ENCODE measurements at places on chromosomes 16 and 17.

DNA sequence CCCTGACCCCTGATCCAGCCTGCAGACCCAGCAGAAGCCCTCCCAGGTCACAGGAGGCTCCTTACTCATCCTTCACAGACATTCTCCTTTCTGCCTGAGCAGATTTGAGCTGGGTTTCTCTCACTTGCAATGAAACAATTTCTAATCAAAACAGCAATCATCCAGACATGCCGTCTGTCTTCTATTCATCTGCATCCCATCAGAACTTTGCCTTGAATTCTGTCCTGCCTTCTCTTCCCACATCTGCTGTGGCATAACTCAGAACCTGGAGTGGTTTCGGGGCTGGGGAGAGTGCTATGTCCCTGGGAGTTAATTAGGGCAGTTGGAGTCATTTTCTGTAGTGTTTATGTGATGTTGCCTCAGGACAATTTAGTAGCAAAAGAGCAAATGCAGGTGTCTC lies 278.6 kb downstream of the CBLN1 start:
- no peak for DNase-seq

DNA sequence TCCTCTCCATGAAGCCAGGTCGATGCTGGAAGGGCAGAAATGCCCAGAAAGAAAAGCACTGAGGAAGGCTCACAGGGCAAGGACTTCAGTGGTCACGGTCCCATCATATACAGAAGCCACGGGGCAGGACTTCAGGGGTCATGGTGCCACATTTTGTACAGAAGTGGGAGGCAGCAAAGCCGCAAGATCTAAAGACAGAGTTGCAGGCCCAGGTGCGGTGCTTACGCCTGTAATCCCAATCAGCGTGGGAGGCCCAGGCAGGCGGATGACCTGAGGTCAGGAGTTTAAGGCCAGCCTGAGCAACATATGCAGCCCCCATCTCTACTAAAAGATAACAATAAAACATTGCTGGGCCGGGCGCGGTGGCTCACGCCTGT lies 96.0 kb downstream of the NXN start:
- DNase-seq: no peak

DNA sequence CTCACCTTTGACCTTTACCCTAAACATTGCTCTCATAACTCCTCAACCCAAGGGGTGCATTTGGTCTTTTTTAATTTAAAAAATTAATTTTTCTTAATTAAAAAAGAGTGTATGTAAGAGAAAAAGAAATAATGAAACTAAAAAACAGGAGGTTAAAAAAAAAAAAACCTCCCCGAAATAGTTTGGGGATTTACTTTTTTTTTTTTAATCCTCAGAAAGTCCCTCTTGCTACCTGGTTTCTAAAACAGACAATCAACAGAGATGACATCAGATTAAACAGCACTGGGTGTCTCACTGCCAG lies 301.3 kb downstream of the SOX9 start:
- no peak for DNase-seq

- DNase-seq: no peak
Observed at GRCh38 chr16:66551348-66551759, 1.0 kb upstream of the CKLF start.

- peak; percentile 81 for DNase-seq
Observed at GRCh38 chr17:34199932-34200534, 55.1 kb upstream of the CCL2 start.

DNA sequence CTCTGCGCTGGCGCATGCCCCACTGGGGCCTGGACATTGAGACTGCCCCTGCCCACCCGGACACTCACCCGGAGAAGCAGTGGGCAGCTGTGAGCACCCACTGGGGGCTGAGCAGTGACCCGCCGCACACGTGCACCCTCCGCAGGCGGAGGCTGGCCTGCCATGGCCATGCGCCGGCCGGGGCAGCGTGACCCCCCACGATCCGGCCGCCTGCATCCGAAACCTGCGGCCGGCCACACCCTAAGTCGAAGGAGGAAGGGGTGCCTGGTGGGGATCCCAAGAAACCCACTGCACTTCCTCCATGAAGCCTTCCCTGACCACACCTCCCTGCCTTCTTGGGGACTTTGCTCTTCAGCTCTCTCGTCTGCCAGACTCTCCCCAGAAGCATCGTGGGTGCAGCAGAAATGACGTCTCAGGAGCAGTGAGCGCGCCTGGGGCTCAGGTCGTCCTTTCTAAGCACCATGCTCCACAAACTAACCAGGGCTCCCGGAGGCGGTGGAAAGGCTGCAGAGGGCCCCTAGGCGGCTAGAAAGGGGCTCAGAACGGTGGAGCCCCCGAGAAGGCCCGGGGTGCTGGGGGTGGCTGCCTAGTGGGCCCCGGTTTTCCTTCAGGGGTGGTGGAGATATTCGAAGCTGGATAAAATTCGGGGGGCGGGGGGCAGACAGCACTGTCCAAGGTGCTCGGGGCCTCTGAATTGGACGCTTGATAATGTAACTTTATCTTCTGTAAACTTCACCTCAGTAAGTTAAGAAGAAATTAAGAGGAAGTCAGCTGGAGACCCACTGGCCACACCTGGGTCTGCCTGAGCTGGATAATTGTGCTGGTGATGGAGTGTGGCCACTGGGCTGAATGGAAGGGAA lies 1.5 kb downstream of the TPSG1 start:
- DNase-seq: no peak

DNA sequence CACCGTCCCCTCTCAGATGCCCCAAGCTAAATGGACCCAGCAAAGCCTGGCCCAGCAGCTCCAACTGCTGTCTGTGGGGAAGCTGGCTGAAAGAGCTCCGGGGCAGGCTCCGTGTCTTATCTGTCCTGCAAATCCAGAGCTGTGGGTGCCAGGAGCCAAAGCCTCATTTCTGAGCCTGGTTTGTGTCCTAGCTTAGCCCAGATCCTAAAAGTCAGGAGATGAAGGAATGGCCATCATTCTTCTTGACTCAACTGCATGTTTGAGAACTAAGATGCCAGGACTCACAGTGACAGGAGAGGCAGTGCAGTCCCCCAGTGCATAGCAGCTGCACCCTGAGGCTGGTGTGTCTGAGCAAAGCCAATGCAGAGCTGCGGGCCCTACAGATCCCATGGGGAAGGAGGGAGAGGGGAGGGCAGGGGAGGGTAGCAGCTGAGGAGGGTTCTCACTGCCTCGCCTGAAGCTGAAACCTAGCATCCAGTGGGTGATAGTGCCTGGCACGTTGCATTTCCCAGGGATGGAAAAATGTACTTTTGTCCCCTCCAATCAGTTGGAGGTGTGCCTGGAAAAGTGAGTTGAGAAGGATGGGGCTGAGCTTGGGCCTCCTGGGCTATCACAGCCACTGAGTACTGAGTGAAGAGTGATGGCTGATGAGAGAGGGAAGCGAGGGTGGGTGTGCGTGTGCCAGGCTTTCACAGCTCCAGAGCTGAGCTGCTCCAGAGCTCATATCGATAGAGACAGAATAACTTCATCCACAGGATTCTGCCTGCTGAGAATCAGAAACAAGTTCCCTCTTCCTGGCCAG lies 24.5 kb upstream of the CD300E start:
- no peak for DNase-seq

DNA sequence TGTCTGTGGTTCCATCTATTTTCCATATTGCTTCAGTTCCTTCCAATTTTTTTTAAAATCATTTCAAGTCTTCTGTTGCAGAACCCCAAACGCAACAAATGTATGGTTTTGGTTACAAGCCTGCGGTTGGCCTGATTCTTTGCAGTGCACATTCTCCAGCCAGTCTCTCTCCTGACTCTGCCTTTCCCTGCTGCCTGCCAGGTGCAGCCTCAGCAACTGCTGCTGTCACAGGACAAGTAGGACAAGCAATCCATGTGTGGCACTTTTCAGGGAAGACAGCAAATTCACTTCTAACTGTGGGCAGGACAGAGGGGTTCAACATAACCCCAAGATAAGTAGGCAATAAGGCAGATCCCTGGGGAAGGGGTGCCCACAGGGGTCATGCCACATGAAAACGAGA lies 24.2 kb downstream of the EMP2 start:
- DNase-seq: no peak

DNA sequence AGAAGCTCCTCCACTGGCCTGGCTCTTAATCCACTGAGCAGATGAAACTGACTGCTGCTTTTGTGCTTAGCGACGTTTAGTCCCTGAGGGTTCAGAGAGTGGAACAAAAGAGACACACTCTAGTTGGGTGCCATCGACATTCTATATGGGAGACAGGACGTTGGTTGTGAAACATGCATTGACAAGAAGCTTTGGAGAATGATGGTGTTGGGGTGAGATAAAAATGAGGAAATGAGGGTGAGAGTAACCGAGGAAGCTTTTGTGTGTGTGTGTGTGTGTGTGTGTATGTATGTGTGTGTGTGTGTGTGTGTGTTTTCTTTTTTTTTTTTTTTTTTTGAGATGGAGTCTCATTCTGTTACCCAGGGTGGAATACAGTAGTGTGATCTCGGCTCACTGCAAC lies 89.5 kb downstream of the ABCC1 start:
- DNase-seq: no peak

DNA sequence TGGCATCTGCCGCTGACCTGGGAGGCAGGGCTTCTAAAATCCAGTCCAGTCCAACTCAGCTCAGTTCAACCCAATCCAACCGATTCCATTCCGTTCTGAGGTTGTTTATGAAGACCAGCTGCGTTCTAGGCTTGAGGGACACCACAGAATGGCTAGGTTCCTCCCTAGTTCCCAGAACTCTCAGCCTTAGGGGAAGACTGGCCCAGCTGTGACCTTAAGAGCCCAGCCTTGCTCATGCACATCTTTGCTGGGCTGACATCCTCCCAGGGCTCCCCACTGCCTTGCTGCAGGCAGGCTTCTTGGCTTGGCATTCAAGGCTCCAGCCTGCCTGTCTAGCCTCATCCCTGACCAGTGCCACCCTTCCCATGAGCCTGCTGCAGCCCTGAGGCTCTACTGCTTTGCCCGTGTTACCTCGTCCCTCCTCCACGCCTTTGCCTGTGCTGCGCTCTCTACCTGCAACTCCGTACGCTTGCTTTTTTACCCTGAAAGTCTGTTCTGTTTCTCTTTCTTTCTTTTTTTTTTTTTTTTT lies 7.9 kb downstream of the SLC12A3 start:
- no peak for DNase-seq

DNA sequence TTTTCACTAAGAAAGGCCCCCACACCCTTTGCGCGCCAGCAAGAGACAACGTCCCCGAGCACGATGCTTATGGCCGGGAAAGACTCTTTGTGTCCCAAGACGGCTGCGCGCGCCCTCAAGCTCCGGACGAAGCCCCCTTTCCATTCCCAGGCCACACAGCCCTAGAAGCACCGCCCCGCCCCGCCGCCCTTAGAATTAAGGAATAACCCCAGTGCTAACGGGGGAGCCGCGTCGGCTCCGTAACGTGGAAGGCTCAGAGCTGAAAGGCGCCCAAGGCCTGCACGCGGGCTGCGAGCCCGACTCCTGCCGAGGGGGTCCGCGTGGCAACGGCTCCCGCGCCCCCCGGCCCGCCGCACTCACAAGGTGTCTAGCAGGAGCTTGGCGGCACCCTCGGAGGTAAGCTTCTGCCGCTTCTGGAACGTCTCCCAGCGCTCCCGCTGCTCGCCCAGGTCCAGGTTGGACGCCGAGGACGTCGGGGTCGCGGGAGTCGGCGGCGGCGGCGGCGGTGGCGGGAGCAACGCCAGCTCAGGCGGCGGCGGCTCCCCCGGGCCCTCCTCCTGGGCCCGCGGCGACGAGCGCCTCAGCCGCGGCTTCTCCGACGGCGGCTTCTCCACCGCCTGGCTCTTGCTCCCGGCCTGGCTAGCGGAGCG lies 477 bp downstream of the CENPV start:
- peak; percentile 73 for DNase-seq

DNA sequence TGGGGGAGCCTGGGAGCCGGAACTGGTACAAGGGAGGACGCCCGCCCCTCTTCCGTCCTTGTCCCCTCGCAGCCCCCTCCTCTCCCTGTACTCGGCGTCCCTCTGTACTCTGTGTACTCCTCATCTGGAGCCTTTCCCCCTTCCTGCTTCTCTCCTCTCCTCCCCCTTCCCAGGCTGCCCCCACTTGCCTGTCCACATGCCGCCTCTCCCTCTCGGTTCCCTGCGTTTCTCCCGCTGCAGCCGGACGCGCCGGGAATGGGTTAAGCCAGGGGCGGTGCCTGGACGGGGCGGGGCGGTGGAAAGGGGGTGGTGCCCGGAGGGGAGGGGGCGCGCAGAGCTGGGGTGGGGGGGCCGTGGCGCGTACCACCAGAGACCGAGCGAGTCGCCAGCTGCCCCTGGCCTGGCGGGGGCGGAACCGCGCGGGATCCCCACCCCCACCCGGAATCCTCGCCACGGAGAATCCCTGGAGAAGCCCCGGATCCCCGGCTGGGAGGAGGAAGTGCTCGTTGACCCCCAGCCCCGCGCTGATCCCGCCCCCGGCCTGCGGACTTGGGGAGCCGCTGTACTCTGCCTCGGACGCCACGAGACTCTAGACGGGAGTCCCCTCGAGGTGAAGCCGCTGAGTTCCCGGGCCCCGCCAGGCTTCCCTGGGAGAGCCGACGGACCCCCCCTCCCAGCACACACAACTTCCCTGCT lies 22.6 kb downstream of the GJD3 start:
- peak; percentile 93 for DNase-seq

DNA sequence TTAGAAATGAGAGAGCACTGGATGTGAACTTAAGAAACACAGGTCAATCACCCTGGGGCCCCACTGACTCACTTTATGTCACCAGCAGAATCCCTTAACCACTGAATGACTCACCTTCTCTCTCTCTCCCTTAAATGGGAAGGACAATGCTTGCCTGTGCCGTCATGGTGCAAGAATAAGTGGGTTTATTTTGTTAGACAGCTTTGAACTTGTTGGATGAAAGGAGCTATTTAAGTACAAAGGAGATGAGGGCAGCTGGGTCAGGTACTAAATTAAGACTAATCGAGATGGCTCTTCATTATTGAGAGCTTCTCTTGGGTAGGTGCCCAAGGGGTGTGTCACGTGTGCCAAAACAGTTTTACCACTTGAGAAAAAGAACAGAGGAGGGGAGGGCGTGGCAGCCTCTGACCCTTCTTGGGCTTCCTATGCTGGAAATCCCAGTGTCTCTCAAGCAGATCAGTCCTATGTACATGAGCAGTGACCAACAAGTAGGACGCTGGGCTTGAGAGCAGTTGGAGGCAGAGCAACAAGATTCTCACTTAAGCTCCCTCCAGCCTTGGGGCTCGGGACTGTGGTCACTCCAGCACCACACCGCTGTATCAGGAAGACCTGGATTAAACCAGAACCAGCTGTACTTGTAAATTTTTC lies 6.7 kb upstream of the KRT31 start:
- DNase-seq: no peak

- DNase-seq: peak; percentile 20
Observed at GRCh38 chr17:77706938-77707337, 251.6 kb upstream of the TNRC6C start.

GRCh38 chr16:86480444-86480843 lies 29.9 kb upstream of the FOXF1 start:
- no peak for DNase-seq

GRCh38 chr16:58016840-58017446 lies 8.6 kb upstream of the MMP15 start:
- DNase-seq: peak; percentile 34

DNA sequence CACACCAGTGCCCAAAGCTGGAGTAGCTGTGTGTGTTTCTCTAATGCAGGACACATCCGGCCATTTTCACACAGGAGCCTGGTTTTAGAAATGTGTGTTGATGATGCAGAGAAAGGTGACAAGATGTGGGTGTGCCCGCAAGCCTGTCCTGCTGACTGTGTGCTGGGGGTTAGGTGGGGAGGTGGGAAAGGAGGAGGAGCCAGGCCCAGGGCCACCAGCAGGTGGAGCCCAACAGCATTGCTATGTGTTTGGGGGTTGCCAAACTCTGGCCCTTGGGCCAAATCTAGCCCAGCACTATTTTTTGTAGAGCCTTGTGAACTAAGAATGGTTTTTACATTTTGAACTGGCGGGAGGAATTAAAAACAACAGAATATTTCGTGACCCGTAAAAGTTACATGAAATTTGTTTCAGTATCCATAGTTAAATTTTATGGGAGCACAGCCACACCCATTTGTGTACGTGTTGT lies 61.7 kb upstream of the LGALS9 start:
- no peak for DNase-seq

- DNase-seq: no peak
Observed at GRCh38 chr16:57349212-57350031, 9.2 kb upstream of the CCL22 start.

All from left forelimb (tissue), 1 donor.